Stimulated activated CD8-positive, alpha-beta memory T cell treated with anti-CD3 and anti-CD28 coated beads, Interleukin-2, amount 100 ng/mL, for 1 hour (primary cell): ENCODE measurements at places on chromosomes 12 and 14.

GRCh38 chr14:25485381-25485780 lies 435.4 kb upstream of the STXBP6 start:
- DNase-seq: no peak

DNA sequence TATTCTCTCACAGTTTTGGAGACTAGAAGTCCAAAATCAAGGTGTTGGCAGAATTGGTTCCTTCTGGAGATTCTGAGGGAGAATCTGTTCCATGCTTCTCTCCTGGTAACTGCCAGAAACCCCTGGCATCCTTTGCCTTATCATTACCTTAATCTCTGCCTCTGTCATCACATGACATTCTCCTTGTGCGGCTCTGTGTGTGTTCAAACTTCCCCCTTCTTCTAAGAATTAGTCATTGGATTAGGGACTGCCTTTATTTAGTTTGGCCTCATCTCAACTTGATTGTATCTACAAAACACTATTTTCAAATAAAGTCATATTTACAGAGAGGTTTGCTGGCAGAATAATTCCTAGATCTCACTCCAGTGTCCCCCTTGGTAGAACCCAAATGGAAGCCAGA lies 68.9 kb downstream of the ZNF641 start:
- DNase-seq: no peak

DNA sequence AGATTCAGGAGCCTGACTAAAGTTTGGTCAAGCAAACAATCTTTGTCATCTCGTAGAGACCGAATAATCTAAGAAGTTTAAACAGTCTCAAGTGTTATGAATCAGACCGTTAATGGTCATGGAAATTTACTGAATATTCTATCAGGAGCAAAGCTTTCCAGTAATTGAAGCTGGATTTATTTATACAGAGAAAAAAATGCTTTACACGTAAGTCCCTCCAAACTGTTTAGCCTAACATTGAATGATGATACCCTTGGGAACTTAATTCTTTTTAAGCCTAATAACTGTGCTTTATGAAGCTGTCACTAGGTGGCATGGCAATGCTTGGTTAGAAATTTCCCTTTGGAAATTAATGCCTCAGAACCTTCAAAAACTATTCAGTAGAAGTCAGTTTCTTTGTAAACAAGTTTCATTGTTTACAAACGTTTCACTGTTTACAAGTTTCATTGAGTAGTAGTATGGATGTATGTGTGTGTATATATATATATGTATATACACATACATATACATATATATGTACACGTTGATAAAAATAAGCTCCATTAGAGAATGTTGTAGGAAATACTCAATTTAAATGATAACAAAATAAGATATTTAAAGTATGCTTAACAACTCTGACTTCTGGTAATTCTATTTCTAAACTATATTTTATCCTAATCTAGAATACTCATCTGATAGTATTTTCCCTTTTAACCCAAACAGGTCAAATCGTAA lies 32.1 kb downstream of the DEPDC4 start:
- no peak for DNase-seq

DNA sequence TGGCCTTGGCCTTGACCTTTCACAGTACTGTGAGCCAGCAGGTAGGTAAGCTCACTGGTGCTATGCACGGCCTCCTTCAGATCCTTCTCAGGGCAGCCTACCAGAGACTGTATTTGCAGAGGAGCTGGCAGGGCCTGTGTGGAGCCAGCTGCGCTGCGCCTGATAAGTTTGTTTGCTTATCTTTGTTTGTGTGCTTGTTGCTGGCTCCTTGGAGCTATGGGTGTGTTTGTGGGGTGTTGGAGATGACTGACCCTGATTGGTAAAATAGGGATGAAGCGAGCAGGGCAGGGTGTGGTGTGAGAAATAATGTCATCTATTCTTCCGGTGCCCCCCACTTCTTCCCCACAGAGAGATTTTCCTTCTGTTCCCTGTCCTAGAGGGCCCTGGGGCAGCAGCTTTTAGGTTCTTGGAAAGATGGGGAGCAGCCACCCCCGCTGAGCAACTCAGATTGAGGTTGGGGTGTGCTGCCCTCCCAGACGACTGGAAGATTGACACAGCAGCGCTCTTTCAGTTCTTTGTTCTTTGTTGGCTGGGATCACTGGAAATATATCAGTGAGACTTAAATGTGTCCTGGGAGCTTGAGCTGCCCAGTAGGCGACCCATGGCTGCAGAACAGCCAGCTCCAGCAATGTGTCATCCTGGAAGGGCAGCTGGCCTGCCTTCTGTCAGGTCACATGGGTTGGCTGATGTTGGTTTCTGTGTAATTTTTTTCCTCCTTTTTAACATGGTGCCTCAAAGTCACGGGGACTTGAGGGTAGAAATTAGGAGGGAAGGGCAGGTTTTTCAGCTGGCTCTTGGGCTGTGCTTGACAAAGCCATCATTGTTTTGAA lies 19.6 kb downstream of the MLXIP start:
- DNase-seq: no peak

DNA sequence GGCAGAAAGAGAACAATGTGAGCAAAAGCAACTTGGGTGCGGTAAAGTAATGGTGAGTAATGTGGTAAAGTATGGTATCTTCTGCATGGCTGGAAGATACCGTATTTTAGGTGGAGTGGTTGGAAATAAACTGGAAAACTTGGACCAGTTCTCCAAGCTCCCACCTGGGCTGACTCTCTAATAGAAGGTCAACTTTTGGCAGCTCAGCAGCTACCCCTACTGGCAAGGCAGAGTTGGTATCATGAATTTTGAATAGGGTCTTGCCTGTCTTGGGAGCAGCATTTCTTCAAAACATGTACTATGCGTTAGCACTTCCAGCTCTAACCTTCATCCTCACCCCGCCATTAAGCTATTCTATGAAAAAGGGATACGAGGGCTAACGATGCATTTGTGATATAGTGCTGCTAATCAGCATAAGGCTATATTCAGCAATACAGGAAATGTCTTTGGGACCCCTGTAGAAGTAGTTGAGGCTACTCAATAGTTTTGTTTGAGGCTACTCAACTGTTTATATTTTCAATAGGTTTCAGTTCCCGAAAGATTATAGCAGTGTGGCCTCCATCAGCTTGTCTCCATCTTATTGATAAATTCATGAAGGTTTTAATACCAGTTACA lies 276.3 kb upstream of the FAR2 start:
- DNase-seq: no peak

DNA sequence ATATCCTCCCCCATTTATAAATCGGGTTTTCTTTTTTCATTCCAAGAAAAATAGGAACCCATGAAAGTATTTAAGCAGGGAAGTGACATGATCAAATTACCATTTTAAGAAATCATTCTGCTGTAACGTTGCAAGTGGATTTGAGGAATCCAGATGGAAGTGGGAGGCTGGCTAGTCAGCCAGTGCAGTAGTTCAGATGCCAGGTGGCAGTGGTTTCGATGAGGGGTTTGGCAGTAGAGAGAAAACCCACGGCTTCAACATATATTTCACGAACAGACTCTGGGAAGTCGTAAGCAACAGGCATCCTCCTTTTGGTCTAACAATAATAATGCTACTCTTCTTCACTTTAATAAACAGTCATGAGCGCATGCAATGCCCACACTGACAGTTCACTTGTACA lies 25.0 kb downstream of the PDZRN4 start:
- no peak for DNase-seq

GRCh38 chr12:13097491-13098011 lies 5.9 kb downstream of the GSG1 start:
- no peak for DNase-seq
